Epithelial cell of umbilical artery (primary cell): ENCODE measurements at places on chromosomes 1 and 21. TPM values are rescaled to one million over a fixed set of nuclear protein-coding genes. Genes with fewer than 3 reads are reported as not detected.

The GBP4 gene
- 3.6 and 13.2 TPM in 2 replicates for total RNA-seq

The BOLA1 gene
- 9.7 and 13.8 TPM in 2 replicates for total RNA-seq

The GPR157 gene
- 2.3 and 17.2 TPM in 2 replicates for total RNA-seq

The NRAS gene
- total RNA-seq: 87.4 and 121 TPM in 2 replicates

The SPRR2G gene
- total RNA-seq: not detected in 2 replicates

The PSMB2 gene
- total RNA-seq: 23.4 and 28.0 TPM in 2 replicates

The MLLT11 gene
- 3.8 and 5.8 TPM in 2 replicates for total RNA-seq

The IL20 gene
- not detected in 2 replicates for total RNA-seq
